Stimulated activated CD8-positive, alpha-beta memory T cell treated with anti-CD3 and anti-CD28 coated beads, Interleukin-15, amount 100 ng/mL, for 24 hours (primary cell): ENCODE measurements at places on chromosomes 7 and 10.

DNA sequence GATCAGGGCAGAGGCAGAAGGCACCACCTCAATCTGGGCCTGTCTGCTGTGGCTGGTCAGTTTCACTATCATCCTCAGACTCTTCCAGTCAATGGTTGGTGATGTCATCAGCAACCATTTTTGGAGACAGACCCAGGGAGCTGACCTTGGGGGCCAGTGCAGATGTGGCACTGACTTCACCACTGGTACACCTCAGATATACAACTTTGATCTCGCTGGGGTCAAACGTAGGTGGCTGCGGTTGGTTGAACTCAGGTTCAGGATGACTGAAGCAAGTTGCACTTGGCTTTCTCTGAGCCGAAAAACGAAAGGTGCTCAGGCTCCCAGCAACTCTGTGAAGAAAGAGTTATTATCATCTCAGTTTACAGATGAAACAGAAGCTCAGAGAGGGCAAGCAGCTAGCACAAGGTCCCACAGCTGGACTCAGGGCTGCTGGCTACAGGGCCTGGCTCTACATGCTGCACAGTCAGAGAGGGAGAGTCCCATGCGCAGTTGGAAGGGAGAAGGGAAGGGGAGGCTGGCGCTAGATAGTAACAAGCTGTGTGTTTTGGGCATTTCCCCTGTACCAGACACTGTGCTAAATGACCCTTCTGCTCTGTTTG lies 27.2 kb downstream of the ANKRD16 start:
- DNase-seq = no peak

DNA sequence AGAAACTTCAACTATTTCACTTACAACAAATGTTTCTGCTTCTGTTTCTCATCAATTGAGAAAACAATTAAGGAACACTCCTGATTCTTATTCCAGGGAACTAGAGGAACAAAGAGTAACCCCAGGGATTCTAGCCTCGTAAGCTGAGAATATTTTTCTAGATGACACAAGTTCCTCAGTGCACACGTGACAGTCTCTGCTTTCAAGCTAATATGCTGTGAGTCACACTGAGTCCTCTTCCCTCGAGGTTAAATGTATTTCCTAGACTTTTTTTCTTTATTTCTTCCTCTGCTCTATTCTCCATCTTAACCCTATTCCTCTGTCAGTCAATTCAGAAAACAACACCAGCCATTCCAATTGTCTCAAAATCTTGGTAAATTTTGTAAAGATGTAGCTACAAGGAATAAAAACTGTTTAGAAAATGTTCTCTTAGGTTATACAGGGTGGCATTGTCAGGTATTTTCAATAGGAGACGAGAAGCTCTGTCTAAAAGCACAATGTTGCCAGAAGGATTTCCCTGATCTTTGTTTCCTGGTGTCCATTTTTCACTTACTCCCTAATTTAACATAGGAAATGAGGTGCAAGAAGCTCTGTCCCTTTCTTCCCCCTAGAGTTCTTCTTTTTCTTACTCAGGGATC lies 5.8 kb upstream of the C1GALT1 start:
- DNase-seq = no peak

DNA sequence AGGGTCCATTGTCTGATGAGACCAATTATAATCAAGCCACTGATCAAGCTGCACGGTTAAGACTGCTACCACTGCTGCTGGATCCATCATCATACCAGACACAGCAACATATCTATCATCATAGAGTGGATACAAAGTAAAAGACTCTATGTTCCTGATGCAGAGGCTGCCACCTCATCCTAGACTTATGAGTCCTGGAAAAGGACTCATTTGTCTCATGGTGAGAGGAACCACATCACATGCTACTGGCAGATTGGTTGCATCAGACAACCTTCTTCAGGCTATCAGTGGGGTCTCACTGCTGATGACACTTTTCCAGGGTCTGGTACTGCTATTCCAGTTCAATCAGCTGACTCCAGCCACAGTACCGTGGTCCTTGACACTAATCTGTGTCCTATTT lies 79.0 kb downstream of the ABI1 start:
- no peak for DNase-seq

DNA sequence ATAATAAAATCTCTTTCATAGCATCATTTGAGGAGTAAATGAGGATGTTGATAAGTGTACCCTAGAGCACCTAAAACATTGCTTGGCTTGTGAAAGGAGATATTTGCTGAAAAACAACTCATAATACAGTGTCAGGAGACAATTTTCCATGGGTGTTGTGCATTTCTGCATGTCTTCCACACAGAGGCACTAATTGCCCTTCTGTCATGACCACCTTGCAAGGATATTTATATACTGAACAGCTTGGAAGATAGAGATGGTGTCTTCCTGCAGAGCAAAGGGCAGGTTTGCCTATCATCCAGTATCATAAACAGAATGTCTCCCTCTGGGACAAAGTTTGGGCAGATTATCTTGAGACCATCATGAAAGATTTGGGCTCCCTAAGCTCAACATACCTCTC lies 495.2 kb upstream of the LRRN3 start:
- no peak for DNase-seq

DNA sequence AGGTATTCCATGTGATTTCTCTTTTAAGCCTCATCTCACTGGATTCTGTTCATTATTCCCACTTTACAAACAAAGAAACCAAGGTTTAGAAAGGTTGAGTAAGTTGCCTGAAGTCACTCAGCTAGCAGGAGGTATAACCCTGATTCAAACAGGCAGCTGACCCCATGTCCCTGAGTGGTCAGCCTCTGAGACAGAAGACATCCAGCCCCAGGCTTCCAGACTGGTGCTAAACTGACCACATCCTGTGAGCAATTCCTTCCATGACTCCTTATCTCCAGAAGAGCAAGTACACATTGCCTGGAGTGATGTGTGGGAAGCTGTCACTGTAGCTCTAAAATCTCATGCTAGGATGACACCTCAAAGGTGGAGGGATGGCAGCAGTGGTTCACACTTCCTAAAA lies 3.7 kb downstream of the PLPP4 start:
- no peak for DNase-seq

DNA sequence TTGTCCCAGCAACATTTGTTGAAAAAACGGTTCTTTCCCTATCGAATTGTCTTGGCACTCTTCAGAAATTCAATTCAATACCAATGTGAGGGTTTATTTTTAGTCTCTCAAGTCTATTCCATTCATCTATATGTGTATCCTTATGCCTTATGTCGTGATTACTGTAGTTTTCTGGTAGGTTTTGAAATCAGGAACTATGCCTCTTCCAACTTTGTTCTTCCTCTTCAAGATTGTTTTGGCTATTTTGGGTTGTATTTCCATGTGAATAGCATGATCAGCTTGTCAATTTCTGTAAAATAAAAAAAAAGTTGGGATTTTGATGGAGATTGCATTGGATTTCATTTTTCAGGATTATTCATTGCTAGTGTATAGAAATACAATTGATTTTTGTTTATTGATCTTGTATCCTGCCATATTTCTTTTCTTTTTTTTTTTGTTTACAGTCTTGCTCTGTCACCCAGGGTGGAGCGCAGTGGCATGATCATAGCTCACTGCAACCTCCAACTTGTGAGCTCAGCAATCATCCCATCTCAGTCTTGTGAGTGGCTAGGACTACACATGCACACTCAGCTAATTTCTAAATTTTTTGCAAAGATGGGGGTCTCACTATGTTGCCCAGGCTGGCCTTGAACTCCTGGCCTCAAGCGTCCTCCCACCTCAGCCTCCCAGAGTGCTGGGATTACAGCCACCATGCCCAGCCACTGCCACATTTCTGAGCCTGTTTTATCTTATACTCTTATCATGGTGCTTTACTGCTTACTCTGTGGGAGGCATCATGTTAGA lies 46.2 kb upstream of the MKLN1 start:
- DNase-seq = no peak

- DNase-seq = no peak
Observed at GRCh38 chr10:32326119-32326518, 20.8 kb downstream of the EPC1 start.

- no peak for DNase-seq
Observed at GRCh38 chr10:89535171-89536012, at the start of gene SLC16A12. SLC16A12 (minus strand) TSS chr10:89535594; CDS start chr10:89462578, 73,016 bp downstream.

GRCh38 chr10:51170518-51171245 lies 96.4 kb downstream of the PRKG1 start:
- no peak for DNase-seq

- DNase-seq = no peak
Observed at GRCh38 chr7:104982308-104983075, 31.5 kb upstream of the KMT2E start.

DNA sequence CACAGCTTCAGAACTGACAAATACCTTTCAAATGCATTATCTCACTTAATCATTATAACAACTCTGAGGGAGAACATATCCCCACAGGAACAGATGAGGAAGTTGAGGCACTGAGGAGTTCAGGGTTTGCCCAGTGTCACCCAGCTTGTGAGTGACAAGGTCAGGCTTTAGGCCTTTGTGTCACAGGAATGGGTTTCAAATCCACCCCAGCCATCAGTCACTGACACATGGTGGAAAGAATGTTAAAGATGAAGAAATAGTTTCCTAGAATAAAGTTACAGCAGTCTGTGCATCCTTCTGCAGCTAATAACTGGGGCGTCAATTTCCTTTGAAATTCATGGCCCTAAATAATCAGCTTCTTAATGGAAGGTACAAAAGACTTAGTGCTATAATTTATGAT lies 37.8 kb downstream of the SGCE start:
- no peak for DNase-seq

GRCh38 chr7:41475801-41476459 lies 227.0 kb downstream of the INHBA start:
- no peak for DNase-seq

DNA sequence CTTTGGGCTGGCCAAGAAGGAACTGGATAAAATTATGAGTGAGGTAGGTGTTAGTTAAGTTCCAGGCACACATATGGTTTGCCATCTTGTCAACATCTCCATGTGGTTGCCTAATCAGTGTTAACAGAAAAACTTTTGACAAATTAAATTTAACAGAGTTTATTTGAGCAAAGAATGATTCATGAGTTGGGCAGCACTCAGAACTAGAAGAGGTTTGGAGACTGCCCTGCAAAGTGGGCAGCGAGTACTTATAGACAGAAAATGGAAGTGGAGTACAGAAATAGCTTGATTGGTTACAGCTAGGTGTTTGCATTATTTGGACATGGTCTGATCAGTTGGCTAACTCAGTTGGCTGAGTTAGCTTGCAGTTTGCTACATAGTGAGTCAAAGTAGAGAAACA lies 37.5 kb upstream of the AGK start:
- DNase-seq = no peak

- no peak for DNase-seq
Observed at GRCh38 chr7:75937958-75938786, 23.2 kb downstream of the POR start.

DNA sequence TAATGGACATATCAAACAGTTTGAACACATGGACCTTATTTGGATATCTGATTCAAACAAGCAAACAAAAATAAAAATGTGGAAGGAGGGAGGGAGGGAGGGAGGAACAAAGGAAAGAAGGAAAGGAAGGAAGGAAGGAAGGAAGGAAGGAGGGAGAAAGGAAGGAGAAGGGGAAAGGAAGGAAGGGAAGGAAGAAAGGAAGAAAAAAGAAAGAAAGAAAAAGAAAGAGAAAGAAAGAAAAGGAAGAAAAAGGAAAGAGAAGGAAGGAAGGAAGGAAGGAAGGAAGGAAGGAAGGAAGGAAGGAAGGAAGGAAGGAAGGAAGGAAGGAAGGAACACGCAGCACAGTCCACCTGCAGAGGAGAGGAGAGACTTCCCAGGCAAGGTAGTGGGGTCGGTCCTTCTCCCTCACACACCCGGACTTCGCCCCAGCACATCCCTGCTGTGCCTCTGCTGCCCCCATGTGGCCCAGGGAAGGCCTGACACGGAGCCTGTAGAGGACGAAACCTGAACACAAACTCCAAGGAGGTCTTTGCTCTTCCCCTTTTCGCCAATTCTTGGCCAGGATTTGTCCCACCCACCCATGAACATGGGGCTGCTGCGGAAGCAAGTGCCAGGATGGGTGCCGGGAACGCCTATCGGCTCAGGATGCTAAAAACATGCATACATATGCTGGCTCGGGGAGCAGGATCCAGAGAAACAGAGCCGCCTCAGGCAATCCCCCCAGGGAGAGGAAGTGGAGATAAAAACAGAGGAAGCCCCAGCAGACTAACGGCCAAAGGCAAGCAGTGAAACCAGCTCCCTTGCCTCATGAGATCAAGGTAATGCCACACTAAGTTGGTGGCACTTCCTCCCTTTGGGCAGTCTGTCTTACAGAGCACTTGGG lies 52.3 kb upstream of the DGKI start:
- DNase-seq = peak; percentile 42

DNA sequence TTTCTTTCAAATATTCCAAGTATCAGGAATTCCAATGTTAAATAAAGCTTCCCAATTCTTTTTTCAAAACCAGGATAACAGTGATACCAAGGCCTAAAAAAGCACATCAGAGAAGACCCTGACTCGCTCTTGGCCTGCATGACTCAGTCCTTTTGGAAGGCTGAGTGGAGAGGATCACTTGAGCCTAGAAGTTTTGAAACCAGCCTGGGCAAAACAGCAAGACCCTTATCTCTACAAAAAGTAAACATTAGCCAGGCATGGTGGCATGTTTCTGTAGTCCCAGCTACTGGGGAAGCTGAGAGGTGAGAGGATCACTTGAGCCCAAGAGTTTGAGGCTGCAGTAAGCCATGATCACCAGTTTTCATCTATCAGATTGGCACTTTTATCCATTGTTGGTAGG lies 18.7 kb downstream of the NFE2L3 start:
- no peak for DNase-seq

GRCh38 chr7:135277161-135277560 lies 43.5 kb downstream of the STRA8 start:
- DNase-seq = no peak

DNA sequence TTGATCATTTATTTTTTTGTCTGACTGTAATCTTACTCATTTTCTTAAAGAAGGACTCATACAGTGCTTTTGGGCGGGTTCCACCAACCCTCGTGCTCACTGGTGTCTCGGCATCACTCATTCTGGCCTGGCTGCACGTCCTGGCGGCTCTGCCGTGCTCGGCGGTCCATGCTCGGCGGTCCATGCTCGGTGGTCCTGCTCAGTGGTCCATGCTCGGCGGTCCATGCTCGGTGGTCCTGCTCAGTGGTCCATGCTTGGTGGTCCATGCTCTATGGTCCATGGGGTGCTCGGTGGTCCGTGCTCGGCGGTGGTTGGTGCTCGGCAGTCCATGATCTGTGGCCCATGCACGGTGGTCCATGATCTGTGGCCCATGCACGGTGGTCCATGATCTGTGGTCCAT lies 72.5 kb downstream of the WDR37 start:
- DNase-seq = no peak

- no peak for DNase-seq
Observed at GRCh38 chr10:48550071-48550691, 54.7 kb downstream of the ARHGAP22 start.

DNA sequence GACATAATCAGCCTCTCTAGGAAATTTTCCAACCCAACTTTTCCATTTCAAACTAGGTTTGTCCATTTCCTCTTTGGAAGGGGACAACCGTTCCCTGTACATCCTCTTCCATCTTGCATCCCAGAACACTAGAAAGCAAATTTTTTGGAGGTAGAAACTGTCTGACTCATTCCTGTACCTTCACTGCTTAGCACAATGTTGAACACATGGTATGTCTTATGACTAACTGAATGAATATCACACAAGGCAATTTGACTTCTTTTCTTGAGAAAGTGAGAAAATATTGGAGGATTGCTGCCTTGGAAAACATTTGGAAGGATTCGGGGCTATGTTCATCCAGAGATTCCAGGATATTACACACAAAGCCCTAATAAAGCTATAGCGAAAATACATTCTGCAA lies 289.1 kb downstream of the FGFR2 start:
- DNase-seq = no peak

- DNase-seq = no peak
Observed at GRCh38 chr7:22720791-22721786, 5.9 kb upstream of the IL6 start.

GRCh38 chr10:78755063-78755701 lies 313.6 kb upstream of the ZMIZ1 start:
- DNase-seq = no peak
